Colonic mucosa (tissue), 4 donors: ENCODE measurements at places on chromosomes 5 and 9.

DNA sequence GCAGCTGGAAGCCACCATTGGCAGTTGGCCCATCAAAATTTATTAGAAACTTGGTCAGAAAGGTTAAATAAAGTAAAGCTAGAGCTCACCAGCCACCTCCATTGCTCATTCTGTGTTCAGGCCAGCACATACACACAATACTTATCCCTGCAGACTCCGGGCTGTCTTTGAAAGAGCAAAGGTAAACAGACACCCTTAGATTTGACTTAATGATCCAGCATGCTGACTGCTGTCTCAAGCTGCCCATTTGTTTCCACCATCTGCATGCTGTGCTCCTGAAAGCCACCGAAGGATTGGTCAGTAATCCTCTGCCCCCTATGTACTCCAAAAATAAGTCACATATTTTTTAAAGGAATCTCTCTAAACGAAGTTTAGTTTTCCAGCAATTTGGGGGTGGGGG is 1059.8 kb upstream of the DMAC1 start:
- no peaks in the 10 kb centered on the region for H3K27me3 ChIP-seq
- H3K27ac ChIP-seq = no peak overlapping the region
- no peak for DNase-seq

DNA sequence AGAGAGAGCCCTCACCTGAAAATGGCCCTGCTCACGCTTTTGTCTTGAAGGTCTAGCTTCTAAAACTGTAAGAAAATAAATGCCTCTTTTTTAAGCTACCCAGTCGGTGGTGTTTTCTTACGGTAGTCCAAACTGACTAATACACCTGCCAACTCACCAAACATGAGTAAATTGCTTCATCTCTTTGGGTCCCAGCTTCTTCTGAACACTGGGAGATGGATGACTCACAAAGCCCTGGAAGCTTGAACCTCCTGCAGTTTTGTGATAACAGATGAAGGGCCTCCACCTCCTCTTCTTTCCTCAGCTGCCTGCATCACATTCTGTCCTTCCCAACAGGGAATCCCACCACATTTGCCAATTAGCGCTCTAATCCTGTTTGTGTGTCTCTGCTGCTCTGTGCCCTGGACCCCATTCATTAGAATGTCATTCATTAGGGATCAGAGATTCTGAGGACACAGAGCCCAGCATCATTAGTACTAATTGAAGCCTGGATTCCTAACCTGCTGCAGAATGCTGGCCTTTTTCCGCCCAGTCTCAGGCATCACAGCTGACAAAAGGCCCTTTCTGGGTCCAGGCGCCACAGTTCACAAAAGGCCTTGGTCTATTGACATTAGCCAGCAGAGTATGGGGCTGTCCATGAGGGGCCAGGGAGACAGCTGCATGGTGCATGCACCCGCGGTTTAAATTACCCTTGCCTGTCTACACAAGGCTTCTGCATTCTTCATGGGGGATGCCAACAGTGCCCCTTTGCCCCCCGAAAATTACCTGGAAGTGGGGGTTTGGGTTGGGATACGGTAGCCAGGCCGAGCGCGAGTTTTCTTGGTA is 349.3 kb downstream of the SEMA5A start:
- no peak overlapping the region for H3K27ac ChIP-seq
- DNase-seq = no peak
- no peak overlapping the region for H3K4me3 ChIP-seq
- H3K4me1 ChIP-seq = no peaks in the 10 kb centered on the region

- H3K4me1 ChIP-seq = no peaks in the 10 kb centered on the region
- H3K27ac ChIP-seq = no peak overlapping the region
- H3K27me3 ChIP-seq = no peaks in the 10 kb centered on the region
- DNase-seq = no peak
- H3K36me3 ChIP-seq = no peaks in the 10 kb centered on the region
These were observed 15.0 kb downstream of the SEMA4D start for GRCh38 chr9:89482901-89483361.

GRCh38 chr9:106326493-106326892 is 536.5 kb upstream of the ZNF462 start:
- no peak overlapping the region for H3K4me3 ChIP-seq
- H3K27ac ChIP-seq = no peak overlapping the region
- DNase-seq = no peak
- H3K27me3 ChIP-seq = no peaks in the 10 kb centered on the region
- H3K4me1 ChIP-seq = no peaks in the 10 kb centered on the region

DNA sequence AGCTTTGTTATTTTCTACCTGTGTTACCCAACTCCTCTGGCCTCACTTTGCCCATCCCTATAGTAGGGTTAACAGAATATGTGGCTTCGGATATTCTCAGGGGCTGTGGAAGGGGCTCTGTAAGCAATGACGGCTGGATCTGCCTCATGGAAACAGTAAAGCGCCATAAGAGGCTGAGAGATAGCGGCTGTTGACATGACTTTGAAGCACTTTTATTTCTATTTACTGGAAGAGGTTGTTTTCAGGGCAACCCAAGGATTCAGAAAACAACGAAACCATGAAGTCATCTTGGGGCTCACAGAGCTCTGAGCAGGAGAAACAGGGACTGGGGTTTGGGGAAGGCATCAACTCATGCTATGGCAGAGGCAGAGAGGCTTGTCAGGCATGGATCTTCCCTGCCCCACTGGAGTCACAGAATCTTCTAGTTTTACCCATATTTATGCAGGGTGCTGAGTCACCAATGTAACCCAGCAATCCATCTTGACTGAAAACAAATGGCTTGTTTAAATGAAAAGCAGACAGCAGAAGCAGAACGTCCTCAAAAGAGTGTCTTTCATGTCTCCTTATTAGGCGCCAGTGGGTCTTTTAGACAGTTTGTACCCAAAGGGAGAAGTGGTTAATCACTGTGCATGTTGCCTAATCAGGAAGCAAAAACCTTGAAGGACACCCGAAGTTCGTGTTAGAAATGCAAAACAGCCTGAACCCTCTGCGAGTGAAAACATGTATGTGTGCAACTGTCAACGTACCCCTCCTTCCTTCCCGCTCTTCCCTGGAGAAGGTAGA is 113.0 kb downstream of the COL23A1 start:
- H3K27ac ChIP-seq = no peak overlapping the region
- H3K4me1 ChIP-seq = no peaks in the 10 kb centered on the region
- no peaks in the 10 kb centered on the region for H3K27me3 ChIP-seq
- H3K4me3 ChIP-seq = no peak overlapping the region
- no peaks in the 10 kb centered on the region for H3K36me3 ChIP-seq
- DNase-seq = no peak

GRCh38 chr5:83856881-83857280 is 136.2 kb upstream of the HAPLN1 start:
- peak; percentile 18 for DNase-seq
- H3K36me3 ChIP-seq = no peaks in the 10 kb centered on the region
- no peaks in the 10 kb centered on the region for H3K27me3 ChIP-seq
- no peaks in the 10 kb centered on the region for H3K4me1 ChIP-seq

- no peak overlapping the region for H3K4me3 ChIP-seq
- H3K27me3 ChIP-seq = no peaks in the 10 kb centered on the region
- no peaks in the 10 kb centered on the region for H3K36me3 ChIP-seq
- no peak for DNase-seq
- peaks cover 5% of the 10 kb centered on the region for H3K4me1 ChIP-seq
These were observed 7.9 kb upstream of the ERMP1 start for GRCh38 chr9:5840788-5841187.

DNA sequence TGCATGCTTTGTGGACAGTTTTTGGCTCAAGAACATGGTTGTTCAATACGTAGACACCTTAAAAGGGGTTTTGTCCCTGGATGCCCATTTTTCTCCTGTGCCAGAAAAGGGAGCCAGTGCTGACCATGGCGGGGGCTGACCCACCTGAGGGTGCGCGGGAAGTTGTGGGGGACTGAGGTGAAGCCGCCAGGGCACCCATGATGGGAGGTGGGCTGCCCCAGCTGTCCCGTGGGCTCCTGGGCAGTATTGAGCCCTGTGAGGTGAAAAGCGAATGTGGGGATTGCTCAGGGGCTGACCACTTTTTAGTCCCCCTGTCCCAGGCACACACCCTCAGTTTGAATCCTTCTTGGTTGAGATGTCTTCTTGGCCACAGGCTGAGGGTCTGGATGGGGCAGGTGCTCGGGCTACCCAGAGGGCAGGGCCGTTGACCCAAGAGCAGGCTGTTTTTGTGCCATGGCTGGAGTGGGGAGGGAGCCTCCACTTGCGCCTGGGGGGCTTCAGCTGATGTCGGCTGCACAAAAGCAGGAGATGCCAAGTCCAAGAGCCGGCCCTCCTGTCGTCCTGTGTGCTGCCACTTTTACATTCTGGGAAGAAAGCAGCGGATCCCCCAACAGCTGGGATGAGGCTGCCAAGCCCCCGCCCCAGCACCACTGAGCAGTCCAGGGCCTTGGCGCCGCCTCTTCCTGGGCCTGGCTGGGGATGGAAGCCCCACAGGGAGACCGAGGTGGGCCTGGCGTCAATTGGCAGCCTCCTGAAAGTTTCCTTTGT is 120.1 kb downstream of the WNK2 start:
- H3K4me1 ChIP-seq = peaks cover 14% of the 10 kb centered on the region
- no peaks in the 10 kb centered on the region for H3K36me3 ChIP-seq
- H3K27ac ChIP-seq = no peak overlapping the region
- H3K4me3 ChIP-seq = no peak overlapping the region
- no peaks in the 10 kb centered on the region for H3K27me3 ChIP-seq

GRCh38 chr5:172802112-172802511 is 31.1 kb upstream of the DUSP1 start:
- no peaks in the 10 kb centered on the region for H3K4me1 ChIP-seq
- H3K4me3 ChIP-seq = no peak overlapping the region

GRCh38 chr5:123097871-123098735 is 9.1 kb downstream of the PRDM6 start:
- H3K4me3 ChIP-seq = no peak overlapping the region
- no peak overlapping the region for H3K27ac ChIP-seq
- no peak for DNase-seq
- peaks cover 61% of the 10 kb centered on the region for H3K27me3 ChIP-seq

GRCh38 chr5:91703128-91703527 is 320.0 kb upstream of the ARRDC3 start:
- H3K4me3 ChIP-seq = no peak overlapping the region
- DNase-seq = no peak
- H3K4me1 ChIP-seq = no peaks in the 10 kb centered on the region
- H3K27me3 ChIP-seq = no peaks in the 10 kb centered on the region
- H3K27ac ChIP-seq = no peak overlapping the region

- H3K4me3 ChIP-seq = no peak overlapping the region
- H3K27ac ChIP-seq = no peak overlapping the region
- no peak for DNase-seq
These were observed 93.7 kb upstream of the SIMC1 start for GRCh38 chr5:176144508-176144907.

GRCh38 chr9:129610473-129611306 is 10.2 kb downstream of the C9orf50 start:
- H3K36me3 ChIP-seq = no peaks in the 10 kb centered on the region
- peak overlapping the region; percentile 79 for H3K27ac ChIP-seq
- peaks cover 8% of the 10 kb centered on the region for H3K4me1 ChIP-seq
- peak overlapping the region; percentile 57 for H3K4me3 ChIP-seq
- DNase-seq = peak; percentile 83

DNA sequence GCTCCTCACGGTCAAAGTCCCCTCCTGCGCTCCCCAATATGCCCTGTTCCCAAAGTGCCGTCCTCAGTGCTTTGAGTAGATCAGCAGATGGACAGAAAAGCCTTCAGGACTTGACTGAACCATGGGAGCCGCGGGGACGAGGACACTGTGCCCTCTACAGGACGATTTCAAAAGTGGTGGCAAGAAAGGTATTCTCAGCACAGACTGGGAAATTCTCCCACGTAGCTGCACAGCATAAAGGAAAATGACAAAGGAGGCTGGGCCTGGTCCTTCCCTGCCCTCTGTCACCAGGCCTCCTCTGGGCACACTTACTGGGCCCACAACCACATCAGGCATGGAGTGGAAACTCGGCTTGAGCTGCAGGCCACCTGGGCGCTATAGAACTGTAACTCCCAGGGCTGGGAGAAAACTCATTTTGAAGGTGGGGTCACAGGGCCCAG is 16.7 kb upstream of the MTMR12 start:
- no peaks in the 10 kb centered on the region for H3K36me3 ChIP-seq
- peak; percentile 83 for DNase-seq
- no peaks in the 10 kb centered on the region for H3K27me3 ChIP-seq
- no peak overlapping the region for H3K27ac ChIP-seq
- H3K4me3 ChIP-seq = no peak overlapping the region

GRCh38 chr5:133117912-133118445 is 66.2 kb downstream of the HSPA4 start:
- H3K4me3 ChIP-seq = no peak overlapping the region
- no peaks in the 10 kb centered on the region for H3K36me3 ChIP-seq
- peaks cover 6% of the 10 kb centered on the region for H3K4me1 ChIP-seq

GRCh38 chr9:136854842-136855460 is 2.8 kb downstream of the MAMDC4 start:
- no peaks in the 10 kb centered on the region for H3K36me3 ChIP-seq
- peaks cover 28% of the 10 kb centered on the region for H3K4me1 ChIP-seq
- H3K27me3 ChIP-seq = no peaks in the 10 kb centered on the region
- H3K4me3 ChIP-seq = no peak overlapping the region
- H3K27ac ChIP-seq = no peak overlapping the region

GRCh38 chr5:141669520-141669919 is 12.5 kb downstream of the ARAP3 start:
- DNase-seq = no peak
- no peaks in the 10 kb centered on the region for H3K27me3 ChIP-seq
- H3K27ac ChIP-seq = no peak overlapping the region
- H3K36me3 ChIP-seq = no peaks in the 10 kb centered on the region
- no peaks in the 10 kb centered on the region for H3K4me1 ChIP-seq

GRCh38 chr9:93329629-93330280 is 121.7 kb upstream of the FAM120A start:
- no peak overlapping the region for H3K27ac ChIP-seq
- H3K36me3 ChIP-seq = no peaks in the 10 kb centered on the region
- no peak overlapping the region for H3K4me3 ChIP-seq
- no peaks in the 10 kb centered on the region for H3K27me3 ChIP-seq
- no peak for DNase-seq

- DNase-seq = peak; percentile 25
- H3K27ac ChIP-seq = no peak overlapping the region
- no peak overlapping the region for H3K4me3 ChIP-seq
- no peaks in the 10 kb centered on the region for H3K36me3 ChIP-seq
These were observed 235.7 kb downstream of the HSPA4 start for GRCh38 chr5:133287500-133287899.

DNA sequence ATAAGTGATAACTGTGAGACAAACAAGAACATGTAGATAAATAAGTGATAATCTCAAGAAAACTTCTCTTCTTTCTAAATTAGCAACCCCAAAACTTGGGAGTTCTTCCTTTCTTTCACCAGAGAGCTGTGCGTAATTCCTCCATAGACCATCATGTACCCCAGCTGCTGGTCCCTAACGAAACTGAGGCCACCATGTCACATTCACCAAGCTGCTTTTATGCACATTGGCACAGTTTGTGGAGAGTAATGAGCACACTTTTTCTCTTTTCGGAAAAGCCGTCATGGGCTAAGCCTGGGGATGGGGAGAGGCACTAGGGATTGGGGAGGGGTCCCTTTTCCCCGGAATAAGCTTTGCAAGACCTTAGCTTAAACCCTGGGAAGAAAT is 561.4 kb downstream of the BNC2 start:
- no peaks in the 10 kb centered on the region for H3K36me3 ChIP-seq
- no peak overlapping the region for H3K4me3 ChIP-seq
- no peaks in the 10 kb centered on the region for H3K27me3 ChIP-seq
- no peaks in the 10 kb centered on the region for H3K4me1 ChIP-seq
- no peak for DNase-seq

GRCh38 chr5:76682387-76682786 is 33.5 kb upstream of the F2R start:
- no peaks in the 10 kb centered on the region for H3K36me3 ChIP-seq
- no peak for DNase-seq
- H3K4me3 ChIP-seq = no peak overlapping the region
- H3K27ac ChIP-seq = no peak overlapping the region
- no peaks in the 10 kb centered on the region for H3K4me1 ChIP-seq
